Frontal cortex (tissue), 4 donors: ENCODE measurements at places on chromosomes 1 and 21.

DNA sequence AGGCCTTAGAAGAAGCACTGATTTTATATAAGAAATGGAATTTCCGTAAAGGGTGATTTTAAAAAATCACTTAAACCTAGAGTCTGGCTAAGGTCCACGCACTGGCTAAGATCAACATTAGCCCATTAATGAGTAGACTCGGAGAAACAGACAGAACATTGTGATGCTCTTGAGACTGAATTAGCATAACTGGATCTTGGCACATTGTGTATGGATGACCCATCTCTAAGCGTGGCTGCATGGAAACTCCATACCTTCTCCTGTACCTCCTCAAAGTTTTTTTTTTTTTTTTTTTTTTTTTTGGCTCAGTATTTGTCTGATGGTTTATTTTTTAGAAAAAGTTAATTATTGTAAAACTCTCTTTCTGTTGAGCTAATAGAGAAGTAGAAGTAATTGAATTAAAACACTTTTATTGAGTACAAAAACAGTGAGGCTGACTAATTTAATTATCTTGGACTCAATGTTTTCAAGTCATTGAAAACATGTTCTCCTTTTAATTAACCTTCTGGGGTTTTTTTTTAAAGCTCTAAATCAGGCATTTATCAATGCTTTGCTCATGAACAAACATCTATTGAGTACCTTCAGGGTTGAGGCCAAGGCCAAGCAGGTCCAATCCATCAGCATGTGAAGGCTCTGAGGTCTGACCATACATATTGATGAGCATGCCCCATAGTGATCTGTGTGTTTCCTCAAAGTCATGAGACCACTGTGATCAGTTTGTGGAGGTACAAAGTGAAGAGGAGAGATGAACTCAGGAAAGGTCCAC is 74.0 kb downstream of the TLR5 start:
- DNase-seq, result no peak

- no peak for DNase-seq
These were observed 121.3 kb downstream of the SEC16B start for GRCh38 chr1:177848577-177848976.

DNA sequence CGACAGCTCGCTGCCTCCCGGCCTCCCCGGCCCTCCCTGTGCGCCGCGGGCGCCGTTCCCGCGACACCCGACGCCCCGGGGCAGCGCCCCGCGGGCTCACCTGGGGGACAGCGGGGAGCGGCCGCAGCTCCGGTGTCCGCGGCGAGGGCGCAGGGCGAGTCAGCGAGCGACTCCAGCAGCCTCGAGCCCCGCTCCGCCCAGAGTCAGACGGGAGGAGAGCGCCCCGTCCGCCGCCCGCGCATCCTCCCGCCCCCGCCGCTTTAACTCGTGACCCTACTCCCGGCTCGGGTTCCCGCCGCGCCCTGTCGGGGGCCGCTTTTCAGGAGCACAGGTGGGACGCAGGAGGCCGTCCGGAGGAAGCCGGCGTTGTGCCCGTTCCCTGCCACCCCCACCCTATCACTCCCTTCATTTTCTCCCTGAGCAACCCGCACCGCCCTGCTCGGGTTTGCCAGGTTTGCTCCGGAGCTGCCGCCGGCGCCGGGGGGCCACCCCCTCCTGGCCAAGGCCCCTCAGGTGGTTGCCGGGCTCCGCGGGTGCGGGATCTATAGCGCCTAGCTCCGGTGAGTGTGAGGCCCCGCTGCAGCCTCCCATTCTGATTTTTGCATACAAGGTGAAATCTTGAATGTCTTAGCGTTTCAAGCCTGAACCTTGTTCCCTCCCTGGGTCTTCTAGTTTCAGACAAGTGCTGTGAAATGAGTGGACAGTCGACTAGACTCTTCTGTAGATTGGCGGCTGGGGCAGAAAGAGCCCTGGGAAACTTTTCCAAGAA is at the start of gene MCOLN3:
TSS of gene MCOLN3 (minus strand) at position 205 of the 769 bp plus-strand sequence. CDS start 3,140 bp downstream, outside the sequence.
- DNase-seq, result no peak

DNA sequence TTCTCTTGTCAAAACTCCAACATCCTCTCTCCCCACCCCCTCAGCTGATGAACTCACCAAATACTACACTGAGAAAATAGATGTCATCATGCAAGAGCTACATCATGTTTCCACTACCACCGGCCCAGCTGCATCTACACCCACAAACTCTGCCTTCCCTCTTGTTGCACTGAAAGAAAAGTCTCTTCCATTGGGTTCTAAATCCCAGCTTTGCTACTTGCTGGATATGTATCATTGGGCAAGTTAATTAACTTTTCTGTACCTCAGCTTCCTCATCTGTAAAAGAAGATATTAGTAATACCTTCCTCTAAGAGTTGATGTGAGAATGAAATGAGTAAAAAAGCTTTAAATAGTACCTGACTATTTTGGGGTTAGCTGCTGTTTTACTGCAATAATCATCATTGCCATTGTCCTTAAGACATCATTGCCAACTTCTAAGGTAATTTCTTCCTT is 108.6 kb downstream of the OLFML2B start:
- DNase-seq, result no peak

GRCh38 chr21:38531039-38531541 is 32.8 kb upstream of the ERG start:
- no peak for DNase-seq

- no peak for DNase-seq
These were observed 37.0 kb upstream of the COL6A1 start for GRCh38 chr21:45944601-45945000.

DNA sequence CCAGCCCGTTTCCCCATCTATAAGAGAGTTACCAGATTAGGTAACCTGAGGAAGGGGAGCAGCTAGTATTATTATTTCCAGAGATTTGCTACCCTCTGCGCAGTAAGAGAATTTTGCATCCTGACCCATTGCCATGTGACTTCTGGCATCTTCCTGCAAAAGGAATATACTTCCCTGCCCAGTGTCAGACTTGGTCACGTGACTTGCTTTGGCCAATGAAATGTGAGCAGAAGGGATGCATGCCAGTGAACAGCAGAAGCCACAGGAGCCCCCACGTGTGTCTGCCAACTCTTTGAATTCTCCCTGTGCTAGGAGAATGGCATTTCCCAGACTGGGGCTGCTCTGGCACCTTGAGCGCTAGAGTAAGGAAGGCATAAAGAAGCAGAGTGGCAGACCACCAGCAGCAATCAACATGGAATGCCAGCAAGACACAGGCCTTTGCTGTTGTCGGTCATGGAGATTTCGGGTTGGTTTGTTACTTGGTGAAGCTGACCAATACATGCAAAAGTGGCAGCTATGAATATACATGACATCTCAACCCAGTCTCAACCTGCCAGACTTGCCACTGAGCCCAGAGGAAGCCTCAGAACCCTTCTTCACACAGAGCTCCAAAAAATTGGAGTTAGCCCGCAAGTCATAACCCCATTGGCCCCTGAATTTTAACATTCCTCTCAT is 26.4 kb upstream of the SDHB start:
- no peak for DNase-seq

GRCh38 chr1:200452850-200453552 is 43.2 kb upstream of the ZNF281 start:
- no peak for DNase-seq

GRCh38 chr1:229156872-229157271 is 114.0 kb upstream of the RAB4A start:
- DNase-seq, result peak; percentile 40

DNA sequence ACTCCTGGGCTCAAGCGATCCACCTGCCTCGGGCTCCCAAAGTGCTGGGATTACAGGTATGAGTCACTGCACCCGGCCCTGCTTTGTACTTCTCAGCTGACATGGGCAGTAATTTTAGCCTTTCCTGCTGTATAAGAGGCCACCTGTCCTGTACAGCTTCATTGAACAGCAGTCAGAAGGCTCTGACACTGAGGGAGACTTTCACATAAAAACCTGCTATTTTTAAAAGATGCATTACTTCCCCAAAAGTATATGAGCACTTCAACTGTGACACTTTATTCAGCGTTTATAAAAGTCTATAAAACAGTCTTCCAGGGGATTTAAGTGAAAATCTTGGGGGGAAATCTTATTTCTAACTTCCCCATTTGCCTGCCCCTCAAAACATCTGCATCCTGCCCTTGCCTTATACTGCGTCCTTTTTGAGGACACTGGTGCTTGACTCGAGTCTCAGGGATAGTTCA is 17.6 kb downstream of the RNU5D-1 start:
- no peak for DNase-seq

DNA sequence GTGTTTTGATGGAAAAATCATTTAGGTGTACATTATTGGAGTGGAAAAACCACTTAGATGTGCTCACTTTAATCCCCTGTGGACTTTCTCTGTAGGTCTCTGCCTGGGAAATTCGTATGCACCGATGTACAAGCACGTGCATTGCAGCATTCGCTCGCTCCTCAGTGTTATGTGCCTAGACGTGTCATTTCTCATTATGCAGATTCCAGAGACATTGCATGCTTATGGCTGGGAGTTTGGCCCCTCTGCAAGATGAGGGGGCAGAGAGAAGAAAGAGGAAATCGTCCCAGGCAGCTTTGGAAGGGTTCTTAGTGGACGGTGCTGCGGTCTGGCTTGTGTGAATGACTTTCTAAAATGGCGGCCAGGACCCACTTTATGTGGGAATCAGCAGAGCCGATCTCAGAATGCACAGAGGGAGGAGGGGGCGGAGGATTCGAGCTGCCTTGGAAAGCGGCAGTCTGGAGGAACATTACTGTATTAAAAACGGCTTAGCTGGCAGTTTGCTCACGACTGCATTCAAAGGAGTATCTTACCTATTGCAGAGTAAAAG is 2.3 kb downstream of the SPEN start:
- DNase-seq, result no peak

DNA sequence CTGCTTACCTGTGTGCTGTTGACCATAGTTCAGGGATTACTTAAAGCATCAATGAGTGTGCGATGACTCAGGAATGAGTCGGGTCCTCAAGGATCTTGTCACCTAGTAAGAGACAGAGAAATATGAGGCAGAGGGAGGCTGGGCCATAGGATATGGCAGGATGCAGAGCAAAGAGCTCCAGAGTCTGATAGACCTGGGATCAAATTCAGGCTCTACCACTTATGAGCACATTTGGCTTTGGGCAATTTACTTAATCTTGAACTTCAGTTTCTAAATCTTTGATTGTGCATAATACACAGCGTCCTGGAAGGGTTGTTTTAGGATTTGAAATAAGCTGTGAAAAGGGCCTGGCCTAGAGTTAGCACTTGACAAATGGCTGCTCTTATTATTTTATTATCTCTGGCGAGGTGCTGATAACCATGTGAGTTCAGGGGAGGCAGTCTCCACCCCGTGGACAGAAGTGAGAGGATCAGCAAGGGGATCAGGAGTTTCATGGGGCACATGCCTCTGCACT is 94.5 kb downstream of the ROR1 start:
- no peak for DNase-seq

GRCh38 chr1:91761295-91761721 is 124.6 kb downstream of the TGFBR3 start:
- DNase-seq, result no peak

DNA sequence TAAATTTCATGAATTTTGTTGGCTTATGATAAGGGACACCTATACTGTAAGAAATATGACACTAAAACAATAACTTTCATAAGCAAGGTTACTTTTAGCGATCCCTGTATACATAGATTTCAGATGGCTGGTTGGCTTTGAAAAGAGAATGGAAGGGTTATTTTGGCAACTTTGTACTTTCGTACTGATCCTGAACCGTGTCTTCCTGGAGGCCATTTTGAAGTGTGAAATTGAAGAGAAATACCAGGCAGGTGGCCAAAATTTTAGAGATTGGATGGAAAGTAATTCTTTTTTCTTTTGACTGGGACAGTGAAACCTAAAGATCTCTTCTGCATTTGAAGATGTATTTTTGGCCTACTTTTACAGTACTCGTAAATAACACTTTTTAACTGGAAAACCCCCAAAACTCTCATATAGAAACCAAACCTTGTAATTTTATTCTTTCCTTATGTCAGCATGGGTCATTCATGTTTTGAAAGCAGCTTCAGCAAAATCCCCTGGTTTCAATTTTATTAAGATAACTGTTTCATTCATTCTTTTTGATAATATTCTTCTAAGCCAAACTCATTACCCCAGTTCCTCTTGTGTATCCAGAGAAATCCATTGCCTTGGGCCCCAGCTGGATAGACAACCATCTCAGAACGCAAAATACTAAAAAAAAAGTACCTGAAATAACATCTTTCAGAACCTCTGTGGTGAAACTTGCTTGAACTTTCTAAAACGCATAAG is 38.4 kb upstream of the ZNF281 start:
- no peak for DNase-seq

- DNase-seq, result no peak
These were observed 3.8 kb upstream of the SLC26A9 start for GRCh38 chr1:205947024-205947423.

GRCh38 chr21:7917729-7918128 is 2603.7 kb upstream of the TPTE start:
- DNase-seq, result no peak

GRCh38 chr1:1122981-1123480 is 7.1 kb upstream of the C1orf159 start:
- DNase-seq, result no peak

GRCh38 chr1:55869065-55869464 is 653.9 kb upstream of the USP24 start:
- no peak for DNase-seq

DNA sequence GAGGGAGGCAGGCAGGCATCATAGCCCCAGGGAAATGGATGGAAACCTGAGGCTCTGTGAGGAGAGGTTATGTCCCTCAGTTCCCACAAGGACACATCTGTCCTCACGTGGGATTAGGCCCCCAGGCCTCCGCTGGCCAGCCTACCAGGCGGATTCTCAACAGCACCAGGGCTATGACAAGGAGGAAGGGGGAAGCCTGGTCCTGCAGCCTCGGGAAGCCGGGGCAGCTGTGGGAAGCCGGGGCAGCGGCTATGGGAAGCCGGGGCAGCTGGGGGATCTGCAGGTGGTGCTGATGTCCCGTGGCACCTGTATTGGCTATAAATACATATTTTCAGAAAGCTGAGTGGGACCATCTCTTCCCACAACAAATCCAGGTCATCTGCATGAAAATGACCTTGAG is 19.7 kb downstream of the BSND start:
- DNase-seq, result no peak

DNA sequence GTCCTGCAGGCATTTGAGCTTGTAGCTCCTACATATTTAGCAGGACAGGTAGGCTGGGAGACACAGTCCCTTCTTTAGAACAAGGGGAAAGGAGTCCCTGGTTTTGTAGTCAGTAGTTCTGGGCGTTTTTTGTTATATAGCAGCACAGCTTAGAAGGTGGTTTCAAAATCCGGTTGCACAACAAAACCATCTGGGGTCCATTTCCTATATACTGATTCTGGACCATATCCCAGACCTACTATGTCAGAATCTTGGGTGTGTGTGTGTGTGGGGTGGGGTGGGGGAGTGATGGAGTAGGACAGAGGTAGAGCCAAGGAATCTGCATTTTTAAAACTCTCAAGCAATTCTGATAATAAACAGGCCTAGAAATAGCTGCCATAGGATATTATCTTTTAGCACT is 21.6 kb downstream of the METTL13 start:
- no peak for DNase-seq

- DNase-seq, result no peak
These were observed 35.9 kb upstream of the AXDND1 start for GRCh38 chr1:179329862-179330261.

GRCh38 chr1:172376431-172376830 is 44.1 kb upstream of the C1orf105 start:
- no peak for DNase-seq

GRCh38 chr1:10890491-10891071 is 94.1 kb upstream of the CASZ1 start:
- DNase-seq, result no peak

GRCh38 chr1:225749706-225750105 is 27.9 kb upstream of the SRP9 start:
- DNase-seq, result no peak
